ENCODE measurements at places on chromosomes 5 and 9.
A peak's percentile ranks its signal among the peaks of the same experiment; 100 is the strongest.

- no peak for DNase-seq
These were observed 15.8 kb downstream of the GLRX start for GRCh38 chr5:95806687-95807086.

GRCh38 chr5:159978358-159978757 is 30.6 kb upstream of the TTC1 start:
- DNase-seq: no peak

GRCh38 chr5:149588936-149589335 is 7.6 kb downstream of the ARHGEF37 start:
- no peak for DNase-seq

- DNase-seq: no peak
These were observed 118.2 kb downstream of the BOD1 start for GRCh38 chr5:173498286-173498685.

DNA sequence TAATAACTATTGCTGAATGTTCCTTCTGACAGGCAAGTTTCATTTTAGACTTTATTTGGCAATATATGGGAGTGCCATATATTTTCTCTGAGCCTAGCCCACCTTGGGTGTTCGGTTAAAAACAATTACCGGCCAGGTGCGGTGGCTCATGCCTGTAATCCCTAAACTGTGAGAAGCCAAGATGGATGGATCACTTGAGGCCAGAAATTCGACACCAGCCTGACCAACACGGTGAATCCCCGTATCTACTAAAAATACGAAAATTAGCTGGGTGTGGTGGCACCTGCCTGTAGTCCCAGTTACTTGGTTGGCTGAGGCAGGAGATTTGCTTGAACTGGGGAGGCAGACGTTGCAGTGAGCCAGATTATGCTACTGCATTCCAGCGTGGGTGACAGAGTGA is 47.9 kb downstream of the TNFSF15 start:
- DNase-seq: no peak

DNA sequence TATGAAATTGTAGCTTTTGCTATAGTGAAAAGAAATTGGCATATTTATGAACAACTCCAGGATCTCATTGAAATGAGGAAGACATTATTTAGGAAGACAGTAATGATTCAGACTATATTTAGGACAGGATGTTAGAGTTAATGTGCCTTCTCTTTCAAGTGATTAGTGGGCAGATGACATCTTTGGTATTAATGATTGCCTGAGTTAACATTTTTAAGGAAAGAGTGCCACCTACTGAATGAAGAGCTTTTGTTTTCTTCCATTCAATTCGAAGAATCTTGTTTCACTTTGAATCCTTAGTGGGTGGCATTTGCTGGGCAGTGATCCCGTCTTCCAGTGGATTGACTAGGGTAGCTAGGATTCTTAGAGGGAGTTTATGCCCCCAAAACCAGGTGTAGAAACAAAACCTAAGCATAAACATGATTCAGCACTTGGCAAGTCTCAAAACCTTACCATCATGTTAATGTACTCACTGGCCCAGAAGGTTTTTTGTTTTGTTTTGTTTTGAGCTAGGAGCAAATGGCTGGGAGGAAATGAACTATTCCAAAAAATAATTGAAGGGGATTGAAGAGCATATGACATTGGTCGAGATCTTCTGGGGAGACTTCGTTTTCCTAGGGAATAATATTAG is 23.2 kb downstream of the MAP3K1 start:
- peak; percentile 73 for DNase-seq

DNA sequence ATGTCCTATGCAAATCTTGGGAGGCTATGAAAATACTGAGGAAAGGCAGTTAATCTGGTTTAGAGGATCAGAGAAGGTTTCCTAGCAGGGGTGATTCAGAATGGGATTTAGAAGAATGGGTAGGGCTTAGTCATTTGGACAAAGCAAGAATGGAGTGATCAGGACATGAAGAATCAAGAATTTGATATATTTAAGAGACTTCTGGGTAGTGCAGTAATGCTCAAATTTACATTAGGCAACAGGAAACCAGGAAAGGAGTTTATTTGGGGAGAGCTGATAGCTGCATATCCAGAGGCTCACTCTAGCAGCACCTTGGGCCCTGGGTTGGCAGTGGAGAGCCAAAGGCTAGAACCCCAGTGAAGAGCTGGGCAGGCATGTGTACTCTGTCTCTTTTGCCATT is 78.9 kb upstream of the PAPPA start:
- DNase-seq: no peak

DNA sequence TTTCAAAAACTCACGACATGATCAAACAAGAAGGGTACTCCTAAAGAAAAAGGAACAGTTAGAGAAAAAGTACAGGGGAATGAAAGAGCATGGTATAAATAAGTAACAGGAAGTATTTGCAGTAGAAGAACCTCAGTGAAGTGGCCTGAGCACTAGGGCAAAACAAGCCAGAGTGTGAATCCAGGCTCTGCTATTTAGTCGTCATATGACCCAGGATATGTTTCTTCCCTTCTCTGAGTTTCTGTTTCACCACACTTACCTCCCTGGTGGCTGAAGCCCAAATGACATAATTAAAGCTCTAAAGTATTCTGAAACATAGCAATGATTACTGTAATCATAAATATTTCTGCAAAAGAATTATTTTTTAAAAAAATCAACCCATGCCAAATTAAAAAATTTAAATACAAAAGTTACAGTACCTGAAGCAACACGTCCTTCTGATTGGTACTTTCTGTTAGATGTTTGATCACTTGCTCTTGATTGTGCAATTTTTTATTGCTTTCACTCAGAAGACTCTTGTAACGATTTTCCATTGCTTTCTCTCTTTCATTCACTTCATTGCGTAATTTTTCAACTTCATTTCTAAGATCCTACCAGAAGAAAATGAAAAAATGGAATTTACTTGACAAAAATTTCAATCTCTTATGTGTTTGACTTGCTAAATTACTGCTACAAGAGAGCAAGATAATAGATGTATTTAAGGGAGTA is 88.9 kb downstream of the CDK5RAP2 start:
- DNase-seq: no peak

- no peak for DNase-seq
These were observed 57.8 kb upstream of the ANXA1 start for GRCh38 chr9:73093740-73094379.

GRCh38 chr9:93668261-93668871 is 92.0 kb downstream of the PHF2 start:
- no peak for DNase-seq

GRCh38 chr5:17185773-17186172 is 31.7 kb upstream of the BASP1 start:
- no peak for DNase-seq

- DNase-seq: no peak
These were observed 20.5 kb downstream of the RGMB start for GRCh38 chr5:98794001-98794400.

DNA sequence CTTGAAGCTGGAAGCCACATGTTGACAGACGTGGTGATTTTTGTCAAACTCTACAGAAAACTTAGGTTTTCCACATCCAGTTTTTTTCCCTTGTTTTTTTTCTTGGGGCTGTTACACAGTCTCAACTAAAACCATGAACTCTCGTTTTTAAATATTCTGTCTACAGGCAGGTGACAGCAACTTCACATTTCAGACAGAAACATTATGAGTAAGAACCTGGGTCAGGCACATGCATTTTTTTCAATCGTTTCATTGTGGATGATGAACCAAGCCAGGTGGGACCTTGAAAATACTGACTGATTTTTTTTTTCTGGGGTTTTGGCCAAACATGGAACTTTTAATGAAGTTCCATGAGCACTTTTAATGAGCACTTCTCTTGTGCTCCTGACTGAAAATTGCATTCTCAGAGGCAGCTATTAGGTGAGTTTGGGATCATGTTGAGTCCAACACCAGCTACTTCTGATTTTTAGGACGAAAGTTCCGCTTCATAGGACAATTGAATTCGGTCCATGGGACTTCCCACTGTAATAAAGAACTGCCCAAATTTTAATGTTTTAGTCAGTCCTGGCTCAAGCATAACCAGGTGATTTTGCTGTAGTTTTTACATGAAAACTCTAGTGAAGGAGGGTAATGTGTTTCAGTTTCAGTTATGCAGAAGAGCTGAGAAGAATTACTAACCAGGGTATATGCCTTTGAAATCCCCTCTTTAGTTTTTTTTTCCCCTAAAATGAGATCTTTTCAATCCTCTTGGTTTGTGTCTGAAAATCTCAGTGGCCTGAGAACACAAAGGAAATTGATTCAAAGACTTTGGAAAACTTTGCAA is 93.2 kb upstream of the ADAMTS16 start:
- no peak for DNase-seq

- no peak for DNase-seq
These were observed 114.6 kb upstream of the LRRTM2 start for GRCh38 chr5:138989720-138990119.

- DNase-seq: peak; percentile 80
These were observed 157.2 kb upstream of the ISL1 start for GRCh38 chr5:51225789-51226742.

- no peak for DNase-seq
These were observed 459.2 kb downstream of the ARHGEF28 start for GRCh38 chr5:74085186-74085585.

DNA sequence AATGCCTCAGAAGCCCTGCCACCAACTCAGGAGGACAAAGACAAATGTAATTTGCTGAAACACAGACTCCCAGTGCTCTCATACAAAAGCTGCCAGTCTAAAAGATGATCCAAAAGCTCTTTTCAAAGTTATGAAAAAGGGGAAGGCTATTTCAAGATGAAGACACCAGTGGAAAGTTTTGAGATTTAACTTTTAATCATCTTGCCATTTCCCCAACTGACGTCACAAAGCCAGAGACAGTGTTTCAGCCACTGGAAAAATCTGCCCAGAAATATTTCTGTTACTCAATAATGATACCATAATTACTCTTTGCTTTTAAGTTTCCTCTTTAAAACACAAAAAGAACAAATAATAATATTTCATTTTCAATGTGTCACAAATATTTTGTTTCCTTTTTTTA is 20.9 kb downstream of the ENG start:
- no peak for DNase-seq

DNA sequence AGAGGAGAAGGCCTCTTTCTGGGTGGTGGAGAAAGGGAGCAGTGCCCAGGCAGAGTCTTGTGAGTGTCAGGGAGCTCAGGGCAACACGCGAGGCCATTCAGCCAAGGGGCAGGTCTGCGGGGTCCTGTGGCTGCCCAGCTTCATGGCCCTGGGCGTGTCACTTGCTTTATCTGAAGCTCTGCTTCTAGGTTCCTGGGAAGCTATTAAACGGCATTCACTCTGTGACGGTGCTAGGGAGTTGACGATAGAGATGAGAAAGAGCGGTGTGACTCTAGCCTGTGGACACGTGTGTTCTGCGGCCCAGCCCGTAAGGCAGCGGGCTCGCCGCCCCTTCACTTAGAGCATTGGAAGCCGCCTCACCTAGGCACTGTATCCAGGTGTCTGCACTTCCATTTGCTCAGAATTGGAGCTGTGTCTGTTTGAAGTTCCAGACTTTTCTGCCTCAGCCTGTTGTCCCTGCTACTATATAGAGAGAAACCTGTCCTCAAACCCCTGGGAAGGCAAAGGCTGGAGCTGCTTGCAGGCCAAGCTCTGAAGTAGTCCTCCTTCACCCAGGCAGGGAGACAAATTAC is 88.3 kb downstream of the PHF2 start:
- DNase-seq: no peak

GRCh38 chr5:16483361-16483760 is 17.8 kb upstream of the ZNF622 start:
- no peak for DNase-seq

DNA sequence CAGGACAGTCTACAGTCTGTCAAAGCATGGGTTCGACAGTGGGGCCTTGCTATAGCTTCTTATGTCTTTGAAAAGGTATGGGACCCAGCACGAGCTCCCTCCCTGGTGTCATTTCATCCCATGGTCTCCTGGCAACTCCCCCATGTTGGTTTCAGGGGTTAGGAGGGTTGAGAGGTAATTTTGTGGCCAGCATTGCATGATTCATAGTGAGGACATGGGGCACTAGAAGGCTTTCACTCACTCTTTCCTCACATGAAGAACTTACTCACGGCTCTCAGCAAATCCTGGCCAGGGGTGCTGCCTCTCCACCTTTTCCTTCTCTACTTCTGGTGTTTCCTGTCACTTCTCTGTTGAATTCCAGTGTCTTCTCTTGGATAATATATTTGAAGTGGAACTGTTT is 134.7 kb upstream of the TNPO1 start:
- DNase-seq: no peak

DNA sequence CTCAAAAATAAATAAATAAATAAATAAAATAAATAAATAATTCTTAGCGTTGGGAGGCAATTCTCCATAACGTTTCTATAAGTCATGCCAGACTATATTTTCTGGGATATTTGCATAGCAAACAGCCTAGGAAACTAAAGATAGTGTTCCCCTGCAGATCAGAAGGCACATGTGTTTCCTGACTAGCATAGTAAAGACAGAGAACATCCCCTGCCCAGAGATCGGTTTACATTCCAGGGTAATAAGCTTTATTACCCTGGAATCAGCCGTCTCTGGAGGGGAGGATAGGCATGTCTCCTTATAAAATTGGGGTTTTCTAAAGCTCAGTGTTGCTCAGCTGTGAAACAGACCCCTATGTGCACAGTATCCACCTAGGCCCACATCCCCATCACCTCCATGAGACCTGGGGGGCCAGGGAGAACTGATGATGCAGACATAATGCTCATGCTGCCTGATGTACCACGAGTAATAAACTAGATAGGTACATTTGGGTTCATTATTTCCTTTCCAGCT is 36.9 kb upstream of the IFNK start:
- no peak for DNase-seq

DNA sequence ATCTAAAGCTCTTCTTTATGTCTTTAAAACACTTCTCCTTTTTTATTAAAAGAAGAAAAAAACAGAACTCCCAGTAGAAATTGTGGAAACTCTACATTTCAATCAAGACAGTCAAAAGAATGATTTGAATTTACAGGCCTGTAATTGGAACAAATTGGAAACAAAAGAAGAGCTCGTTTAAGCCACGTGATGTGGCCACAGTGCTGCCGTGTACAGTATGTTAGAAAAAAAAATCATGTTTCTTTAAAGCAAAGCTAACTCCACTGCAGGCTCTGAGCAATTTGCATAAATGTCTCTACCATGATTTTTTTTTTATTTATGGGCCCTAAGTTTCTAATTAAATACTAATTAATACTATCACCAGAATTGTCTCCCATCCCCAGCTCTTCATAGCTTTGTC is 325.6 kb downstream of the ZSWIM6 start:
- DNase-seq: no peak

- no peak for DNase-seq
These were observed 5.2 kb downstream of the GRAMD2B start for GRCh38 chr5:126428421-126428820.

DNA sequence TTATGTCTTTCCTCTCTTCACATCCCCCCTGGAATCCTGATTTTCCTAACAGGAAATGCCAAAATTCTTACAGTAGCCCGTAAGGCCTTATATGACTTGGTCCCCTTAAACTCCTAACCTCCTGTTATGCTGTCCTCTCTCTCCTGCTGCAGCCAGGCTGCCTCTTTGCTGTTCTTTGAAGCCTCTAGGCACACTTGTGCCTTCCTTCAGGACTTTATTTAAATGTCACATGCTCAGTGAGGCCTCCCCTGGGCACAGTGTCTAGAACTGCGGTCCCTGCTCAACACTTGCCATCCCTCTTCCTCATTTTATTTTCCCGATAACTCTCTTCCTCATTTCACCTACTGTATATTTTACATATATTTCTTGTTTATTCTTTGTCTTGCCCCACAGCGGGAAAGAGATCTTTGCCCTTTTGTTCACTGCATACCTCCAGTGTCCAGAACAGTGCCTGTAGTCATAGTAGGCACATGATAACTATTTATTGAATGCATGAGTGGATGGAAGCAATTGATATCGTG is 5.5 kb upstream of the SHB start:
- no peak for DNase-seq

- no peak for DNase-seq
These were observed 494 bp upstream of the CXXC5 start for GRCh38 chr5:139647506-139648204.
